ENCODE measurements at places on chromosomes 5 and 9.

DNA sequence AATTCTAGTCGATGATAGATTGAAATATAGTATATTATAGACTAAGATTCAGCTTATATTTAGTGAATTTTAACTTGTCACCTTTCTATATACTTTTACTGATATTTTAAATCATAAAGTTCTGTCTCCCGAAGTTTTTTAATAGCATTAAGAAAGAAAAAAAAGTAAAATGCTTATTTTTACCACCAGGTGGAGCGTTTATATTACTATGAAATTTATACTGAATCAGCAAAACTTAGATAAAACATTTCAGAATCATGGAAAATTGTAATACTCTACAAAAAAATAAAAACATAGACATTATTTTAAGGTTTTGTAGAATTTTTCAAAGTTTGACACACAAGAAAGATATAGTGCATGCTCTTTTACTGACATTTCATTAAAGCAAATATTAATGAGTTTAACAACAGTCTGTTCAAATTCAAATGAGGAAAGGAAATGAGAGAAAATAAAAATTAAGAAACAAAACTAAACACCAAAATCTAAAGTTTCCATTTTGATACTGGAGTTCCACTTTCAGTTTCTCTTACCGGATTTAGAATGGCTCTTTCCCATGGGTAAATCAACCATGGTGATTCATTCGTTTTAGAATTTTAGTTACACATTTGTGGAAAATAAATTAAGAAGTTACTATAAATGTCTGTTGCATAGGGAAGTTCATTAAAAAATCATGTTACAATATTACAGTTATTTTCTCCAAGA, 1035.3 kb downstream of the CDH12 start:
- no peak for DNase-seq

DNA sequence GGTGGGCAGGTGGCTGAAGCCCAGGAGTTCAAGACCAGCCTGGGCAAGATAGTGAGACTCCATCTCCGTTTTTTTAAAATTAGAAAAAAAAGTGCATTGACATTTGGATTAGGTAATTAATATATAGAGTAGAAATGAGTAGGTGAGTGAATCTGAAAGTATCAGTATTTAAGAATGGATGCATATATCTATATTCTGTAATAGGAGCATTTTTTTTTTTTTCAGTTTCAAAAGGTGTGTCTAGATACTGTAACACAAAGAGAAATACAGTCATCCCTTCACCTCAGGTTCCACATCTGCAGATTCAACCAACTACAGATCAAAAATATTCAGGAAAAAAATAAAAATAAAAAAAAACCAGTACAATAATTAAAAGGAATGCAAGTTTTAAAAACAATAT, 50.8 kb downstream of the RBM27 start:
- DNase-seq: no peak

GRCh38 chr5:175895686-175896102, 24.3 kb downstream of the CPLX2 start:
- DNase-seq: no peak

DNA sequence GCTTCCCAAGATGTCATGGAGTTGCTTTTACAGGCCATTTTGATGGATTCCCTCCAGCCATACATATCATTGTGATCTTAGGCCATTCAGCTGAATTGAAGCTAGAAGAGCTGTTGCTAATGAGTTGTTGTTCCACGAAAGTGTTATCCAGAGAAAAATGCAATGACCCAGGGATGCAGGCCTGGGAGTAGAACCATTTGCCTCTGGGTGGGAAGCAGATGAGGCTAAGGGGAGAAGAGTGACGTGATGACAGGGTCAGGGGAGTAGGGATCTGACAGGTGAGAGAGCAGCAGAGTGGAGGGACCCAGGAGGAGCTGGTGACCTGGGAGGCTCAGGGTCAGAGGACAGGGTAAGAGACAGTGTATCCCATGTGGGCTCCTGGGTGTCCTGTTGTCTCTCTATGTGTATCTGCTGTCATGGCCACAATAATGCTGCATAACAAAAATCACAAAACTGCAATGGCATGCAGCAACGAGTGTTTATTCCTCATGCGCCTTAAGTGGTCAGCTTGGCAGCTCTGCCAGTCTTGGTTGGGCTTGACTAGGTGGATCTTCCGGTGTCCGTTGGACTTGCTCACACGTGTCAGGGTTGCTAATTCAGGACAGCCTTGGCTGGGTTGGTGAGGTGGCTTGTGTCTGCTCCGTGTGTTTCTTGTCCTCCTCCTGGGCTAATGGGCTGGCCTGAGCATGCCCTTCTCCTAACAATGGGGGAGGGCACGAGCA, 90.6 kb downstream of the LIFR start:
- no peak for DNase-seq

- no peak for DNase-seq
Measured at GRCh38 chr9:35618325-35618727, at the start of gene CD72. TSS of gene CD72 (minus strand) at chr9:35618413. CDS start at chr9:35618303, 110 bp downstream.

DNA sequence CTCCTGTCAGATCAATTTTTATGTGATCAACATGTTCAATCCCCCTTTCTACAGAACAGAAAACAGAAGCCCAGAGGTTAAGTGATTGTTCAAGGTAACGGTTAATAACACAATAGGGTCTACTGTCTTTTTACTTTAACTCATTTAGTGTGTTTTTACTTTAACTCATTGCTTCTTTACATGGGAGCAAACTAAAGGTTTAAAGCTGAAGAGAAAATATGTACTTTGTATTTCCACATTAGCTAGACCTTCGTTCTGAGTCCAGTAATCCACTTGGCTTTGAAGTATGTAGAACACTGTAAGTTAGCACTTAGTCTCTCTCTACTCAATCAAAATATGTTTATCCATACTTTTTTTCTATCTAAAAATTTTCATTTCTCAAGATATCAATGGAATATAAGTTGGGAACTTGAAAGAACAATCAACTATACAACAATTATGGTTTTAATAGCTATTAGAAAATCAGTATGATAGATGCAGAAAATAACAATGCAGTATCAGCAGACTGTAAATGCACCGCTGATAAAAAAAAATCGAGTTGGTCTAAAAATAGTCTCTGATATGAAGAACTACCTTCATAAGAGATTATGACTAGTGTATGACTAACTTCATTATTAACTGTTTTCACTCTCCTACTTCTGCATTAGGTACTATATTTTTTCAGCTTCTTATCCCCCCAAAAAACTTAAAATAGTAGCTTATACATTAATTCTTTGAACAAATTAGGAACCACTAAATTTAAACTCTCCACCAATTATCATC, 20.6 kb downstream of the PGGT1B start:
- DNase-seq: no peak

DNA sequence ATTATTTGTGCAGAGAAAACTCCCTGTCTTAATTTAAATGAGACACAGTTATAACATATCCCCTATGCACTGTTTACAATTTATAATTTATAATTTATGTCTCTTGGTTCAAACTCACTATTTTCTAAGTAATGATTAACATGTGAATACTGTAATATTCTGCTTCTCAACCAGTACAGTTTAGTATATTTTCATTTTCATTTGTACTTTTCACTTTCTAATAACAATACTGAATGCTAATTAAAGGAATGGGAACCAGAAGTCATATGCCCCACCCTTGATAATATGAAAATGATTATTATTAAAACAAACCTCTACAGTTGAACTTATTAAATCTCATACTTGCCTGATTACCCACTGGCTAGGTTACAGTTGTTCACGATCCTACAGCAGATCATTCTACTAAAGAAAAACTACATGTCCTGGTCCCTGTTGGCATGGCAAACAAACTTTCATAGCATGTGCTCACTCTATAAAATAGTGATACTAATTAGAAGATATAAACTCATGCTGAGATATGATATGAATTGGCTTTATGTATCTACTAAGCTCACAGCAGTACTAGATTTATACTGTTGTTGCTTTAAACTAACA, 66.4 kb downstream of the POU5F2 start:
- DNase-seq: no peak

DNA sequence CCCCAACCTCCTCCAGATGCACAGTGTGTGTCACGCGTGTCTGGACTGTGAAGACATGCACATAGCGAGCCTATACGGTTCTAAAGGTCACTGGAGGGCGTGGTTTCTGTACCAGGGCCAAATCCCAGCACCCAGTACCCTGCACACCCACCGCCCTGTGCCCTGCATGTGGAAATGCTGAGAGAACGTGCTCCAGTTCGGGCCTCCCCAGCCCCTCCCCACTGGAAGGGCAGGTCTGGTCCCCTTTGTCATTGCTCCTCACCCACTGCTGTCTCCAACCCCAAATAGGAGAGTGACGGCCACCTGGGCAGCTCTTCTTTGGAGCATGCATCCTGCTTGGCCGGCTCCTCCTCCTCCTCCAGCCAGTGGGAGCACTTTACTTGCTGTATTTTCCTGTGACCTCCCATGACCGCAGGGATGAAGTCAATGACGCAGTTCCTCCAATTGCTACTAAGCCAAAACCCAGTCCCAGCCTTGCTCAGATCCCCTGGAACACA, 116.7 kb downstream of the WNK2 start:
- DNase-seq: no peak

DNA sequence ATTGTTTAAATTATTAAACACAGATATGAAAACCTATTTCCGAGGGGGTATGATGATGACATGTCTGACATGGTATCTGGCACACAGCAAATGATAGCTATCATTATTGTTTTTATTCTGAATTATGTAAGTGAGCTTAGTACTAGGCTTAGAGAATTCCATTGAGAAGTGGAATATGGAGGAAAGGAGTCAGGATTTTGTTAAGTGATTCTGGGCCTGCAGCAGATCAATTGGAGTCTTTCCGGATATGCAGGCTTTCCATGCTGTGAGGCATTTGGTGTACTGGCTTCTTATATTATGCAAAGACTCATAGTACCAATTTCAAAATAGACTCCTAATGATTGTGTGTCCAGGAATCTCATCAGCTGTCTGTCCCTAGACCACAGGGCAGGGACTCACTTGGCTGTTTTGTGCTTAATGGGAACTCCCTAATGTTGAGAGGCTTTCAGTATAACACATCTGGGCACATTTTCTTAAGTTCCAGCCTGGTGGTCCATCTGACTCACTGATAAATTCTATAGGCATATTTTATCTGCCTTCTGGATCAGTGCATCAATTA, 180.0 kb upstream of the KLF9 start:
- no peak for DNase-seq

- DNase-seq: peak; percentile 55
Measured at GRCh38 chr9:93003552-93004407, 54.7 kb upstream of the SUSD3 start.

DNA sequence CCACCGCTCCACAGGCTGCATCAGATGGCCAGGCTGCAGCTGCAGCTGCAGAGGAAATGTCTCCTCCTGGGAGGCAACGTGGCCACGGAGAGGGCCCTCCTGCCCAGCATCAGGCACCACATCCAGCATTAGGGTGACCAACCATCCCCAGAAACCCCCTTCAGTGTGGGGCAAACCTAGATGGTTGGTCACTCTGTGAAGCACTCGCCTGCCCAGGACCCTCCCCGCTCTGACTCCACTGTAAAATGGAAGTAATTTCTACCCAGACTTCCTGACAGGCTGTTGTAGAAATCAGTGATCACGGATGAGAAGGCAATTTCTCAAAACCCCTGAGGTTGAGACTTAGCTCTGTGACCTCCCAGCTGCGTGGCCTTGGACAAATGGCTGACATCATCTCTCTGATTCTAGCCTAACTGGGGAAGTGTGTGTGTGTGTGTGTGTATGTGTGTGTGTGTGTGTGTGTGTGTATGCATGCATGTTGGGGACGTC, 31.6 kb downstream of the B4GALT1 start:
- no peak for DNase-seq
